Activated naive CD4-positive, alpha-beta T cell treated with anti-CD3 and anti-CD28 coated beads, Interleukin-2, amount 50 U/mL, for 16 hours (primary cell): ENCODE measurements at places on chromosomes 7 and 10.
A peak's percentile ranks its signal among the peaks of the same experiment; 100 is the strongest.

DNA sequence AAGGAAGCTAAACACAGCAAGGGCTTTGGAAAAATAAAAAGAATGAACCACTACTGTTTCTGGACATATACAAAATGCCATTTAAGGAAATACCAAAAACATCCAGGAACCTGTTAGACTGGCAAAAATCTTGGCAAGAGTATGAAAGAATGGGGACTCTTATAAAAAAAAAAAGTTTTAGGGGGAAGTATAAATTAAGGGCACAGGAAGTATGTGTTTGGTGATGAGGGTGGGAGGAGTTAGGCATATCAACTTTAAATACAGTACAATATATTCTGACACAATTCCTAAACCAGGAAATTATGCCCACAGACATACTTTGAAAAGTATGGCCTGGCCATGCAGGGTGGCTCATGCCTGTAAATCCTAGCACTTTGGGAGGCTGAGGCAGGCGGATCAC, 74.2 kb downstream of the WAPL start:
- DNase-seq, result no peak

DNA sequence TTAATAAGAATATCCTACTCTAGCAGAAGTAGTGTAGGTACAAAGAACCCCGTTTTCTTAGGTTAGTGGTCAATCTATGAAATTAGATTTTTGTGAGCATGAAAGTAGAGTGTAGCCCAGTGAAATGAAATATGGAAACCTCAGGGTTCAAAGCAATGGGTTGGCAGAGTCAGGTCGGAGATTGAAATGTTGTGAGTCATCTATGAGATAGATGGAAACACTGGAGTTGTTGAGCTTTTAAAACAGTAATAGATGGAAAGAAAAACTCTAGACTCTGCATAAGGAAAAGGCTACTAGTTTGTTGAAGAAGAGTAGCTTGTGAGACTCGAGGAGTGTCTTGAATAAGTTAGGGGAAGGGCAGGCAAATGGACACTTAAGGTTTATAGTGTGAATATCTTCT, 251.9 kb downstream of the EXOC4 start:
- DNase-seq, result no peak

DNA sequence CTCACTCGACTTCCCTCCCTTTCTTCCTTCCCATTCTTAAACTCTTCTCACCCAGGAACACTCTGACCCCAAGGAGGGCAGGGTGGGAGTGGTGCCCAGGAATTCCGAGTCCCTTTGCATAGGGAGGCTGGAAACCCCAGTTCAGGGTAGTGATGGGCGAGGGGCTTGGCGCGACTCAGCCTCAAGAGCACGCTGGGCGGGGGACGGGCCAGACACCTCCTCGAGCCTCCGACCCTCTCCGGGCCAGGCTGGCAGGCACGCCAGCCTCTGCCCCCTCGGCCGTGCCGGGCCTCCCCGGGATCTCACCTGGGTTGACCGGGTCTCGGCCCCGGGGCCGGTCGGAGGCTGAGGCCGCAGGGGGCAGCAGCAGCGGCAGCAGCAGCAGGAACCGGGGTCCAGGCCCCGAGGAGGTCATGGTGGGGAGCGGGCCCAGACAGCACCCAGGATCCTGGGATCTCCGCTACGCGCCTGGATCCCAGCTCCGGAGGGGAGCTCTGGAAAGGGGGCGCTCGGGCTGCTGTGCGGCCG, 457 bp downstream of the PLOD3 start:
- DNase-seq, result no peak

DNA sequence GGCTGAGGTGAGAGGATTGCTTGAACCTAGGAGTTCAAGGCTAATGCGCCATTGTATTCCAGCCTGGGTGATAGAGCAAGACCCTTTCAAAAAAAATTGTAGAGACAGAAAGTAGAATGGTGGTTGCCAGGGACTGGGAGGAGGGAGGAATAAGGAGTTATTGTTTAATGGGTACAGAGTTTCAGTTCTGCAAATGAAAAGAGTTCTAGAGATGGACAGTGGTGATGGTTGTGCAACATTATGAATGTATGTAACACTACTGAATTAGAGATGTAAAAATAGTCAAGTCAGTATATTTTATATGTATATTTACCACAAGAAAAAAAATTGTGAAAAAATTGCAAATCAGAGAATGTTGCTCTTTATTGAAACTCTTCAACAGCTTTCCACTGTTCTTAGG, 266.5 kb upstream of the NPY start:
- no peak for DNase-seq

DNA sequence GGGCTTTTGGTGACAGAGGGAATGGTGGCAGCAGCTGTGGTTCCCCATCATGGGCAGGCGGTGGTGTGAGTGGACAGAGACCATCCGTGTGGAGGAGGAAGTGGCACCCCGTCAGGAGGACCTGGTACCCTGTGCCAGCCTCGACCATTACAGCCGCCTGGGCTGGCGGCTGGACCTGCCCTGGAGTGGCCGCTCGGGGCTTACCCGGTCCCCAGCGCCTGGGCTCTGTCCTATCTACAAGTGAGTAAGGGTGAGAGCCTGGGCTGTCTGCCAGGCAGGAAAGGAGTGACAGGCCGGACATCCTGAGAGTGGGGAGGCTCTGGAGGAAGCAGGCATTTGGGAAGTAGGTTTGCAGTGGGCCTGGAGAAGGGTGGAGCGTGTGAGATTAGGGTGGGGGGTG, 2.9 kb upstream of the ZNF467 start:
- DNase-seq, result no peak

- no peak for DNase-seq
Observed at GRCh38 chr10:106467506-106467905, 697.0 kb downstream of the SORCS1 start.

DNA sequence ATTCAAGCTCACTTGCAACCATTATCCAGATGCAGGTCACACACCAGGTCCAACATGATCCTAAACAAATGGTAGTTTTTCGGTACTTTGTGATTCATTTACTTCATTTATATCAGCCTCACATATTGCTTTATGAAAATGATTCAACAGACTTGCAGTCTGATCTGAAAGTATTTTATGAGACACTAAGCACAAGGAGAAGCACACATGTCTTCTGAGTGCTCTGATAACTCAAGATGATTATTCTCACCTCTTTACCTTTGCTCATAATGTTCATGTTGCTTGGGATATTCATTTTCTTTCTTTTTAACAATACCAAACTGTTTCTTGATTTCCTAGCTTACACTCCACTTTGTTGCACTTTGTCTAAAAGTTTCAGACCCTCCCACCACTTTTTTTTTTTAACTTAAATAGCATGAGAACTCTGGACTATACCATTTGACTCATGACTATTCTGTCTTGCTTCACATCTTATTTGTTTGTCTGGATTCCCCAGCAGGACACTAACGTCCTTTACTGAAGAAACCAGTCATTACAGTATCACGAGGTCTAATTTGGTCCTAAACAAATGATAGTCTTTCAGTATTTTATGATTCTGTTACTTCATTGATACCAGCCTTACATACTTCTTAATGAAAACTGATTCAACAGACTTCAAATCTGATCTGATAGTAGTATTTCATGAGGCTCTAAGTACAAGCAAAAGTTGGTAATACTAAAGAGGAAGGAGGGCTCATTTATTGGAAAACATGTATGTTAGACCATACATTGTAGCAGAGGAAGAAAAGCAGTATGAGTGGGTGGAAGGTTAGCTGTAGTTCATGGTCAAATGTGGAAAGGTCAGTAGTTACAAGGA, 171.8 kb upstream of the AHR start:
- no peak for DNase-seq

- DNase-seq, result no peak
Observed at GRCh38 chr7:63047061-63047460, 951.6 kb upstream of the ZNF722 start.

GRCh38 chr10:16832351-16833080, 15.3 kb upstream of the RSU1 start:
- DNase-seq, result no peak

GRCh38 chr7:98944386-98944785, 66.1 kb downstream of the TRRAP start:
- DNase-seq, result no peak

GRCh38 chr7:88628363-88629085, 131.0 kb upstream of the ZNF804B start:
- DNase-seq, result no peak

DNA sequence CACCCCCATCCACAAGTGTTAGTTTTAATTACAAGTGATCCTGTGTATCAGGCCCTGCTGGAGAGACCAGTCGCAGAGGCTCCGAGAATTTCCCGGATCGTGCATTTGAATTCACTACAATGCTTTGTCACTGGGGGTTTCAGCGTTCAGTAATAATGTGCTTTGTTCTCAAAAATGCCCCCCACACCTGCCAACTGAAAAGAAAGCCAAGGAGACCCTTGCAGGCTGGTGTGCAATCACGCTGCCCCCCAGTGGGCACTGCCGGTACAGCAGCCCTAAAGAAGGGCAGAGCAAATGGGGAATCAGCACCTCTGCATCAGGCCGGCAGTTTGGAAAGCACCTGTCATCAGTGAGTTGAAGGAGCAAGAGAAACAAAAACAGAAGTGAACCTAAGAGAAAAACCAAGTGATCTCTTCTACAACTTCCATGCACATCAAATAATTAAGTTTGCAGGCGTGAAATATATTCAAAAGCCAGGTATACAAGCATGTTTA, 177.6 kb downstream of the PARD3 start:
- DNase-seq, result peak; percentile 68

GRCh38 chr7:54345746-54346145, 196.4 kb upstream of the VSTM2A start:
- no peak for DNase-seq

DNA sequence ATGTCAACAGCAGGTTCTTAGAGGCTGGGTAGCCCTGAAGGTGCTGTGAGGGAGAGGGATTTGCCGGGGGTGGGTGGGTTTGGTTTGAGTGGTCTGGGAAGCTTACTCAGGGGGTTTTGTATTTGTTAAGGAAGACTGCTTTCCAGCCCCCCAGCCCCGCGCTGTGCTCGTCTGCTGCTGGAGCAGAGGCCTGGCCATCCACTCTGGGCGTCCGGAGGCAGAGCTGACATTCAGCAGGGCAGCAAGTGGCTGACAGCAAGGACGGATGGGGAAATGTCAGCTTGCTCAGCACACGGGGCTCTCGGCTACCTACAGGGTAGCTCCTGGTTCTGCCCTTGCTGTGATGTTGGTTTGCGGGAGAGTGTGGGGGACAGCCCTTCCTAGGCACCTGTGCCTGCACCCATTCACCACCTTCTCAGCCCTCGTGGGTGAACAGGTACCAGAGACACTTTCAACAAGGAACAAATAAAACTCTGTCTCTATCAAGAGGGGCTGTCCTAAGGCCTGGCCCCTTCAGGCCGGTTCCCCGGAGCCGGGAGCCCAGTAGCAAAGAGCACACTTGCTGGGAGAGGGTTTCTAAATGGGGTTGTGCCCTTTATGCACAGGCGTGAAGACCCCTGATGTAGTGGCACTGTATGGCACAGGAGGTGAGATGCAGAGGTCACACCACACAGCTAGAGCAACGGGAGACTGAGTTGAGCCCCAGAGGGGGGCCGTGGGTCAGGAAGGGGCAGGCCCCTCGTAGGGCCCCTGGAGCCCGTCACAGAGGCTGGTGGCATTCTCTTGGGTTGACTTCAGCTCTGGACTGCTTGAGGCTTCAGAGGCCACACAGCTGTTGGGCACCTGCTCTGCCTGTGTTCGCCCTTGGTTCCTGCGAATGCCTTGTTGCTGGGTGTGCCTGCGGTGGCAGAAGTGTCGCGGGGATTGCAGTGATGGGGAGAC, 72.2 kb upstream of the SHH start:
- DNase-seq, result no peak

GRCh38 chr10:5165738-5166137, 19.2 kb downstream of the AKR1C8 start:
- no peak for DNase-seq

DNA sequence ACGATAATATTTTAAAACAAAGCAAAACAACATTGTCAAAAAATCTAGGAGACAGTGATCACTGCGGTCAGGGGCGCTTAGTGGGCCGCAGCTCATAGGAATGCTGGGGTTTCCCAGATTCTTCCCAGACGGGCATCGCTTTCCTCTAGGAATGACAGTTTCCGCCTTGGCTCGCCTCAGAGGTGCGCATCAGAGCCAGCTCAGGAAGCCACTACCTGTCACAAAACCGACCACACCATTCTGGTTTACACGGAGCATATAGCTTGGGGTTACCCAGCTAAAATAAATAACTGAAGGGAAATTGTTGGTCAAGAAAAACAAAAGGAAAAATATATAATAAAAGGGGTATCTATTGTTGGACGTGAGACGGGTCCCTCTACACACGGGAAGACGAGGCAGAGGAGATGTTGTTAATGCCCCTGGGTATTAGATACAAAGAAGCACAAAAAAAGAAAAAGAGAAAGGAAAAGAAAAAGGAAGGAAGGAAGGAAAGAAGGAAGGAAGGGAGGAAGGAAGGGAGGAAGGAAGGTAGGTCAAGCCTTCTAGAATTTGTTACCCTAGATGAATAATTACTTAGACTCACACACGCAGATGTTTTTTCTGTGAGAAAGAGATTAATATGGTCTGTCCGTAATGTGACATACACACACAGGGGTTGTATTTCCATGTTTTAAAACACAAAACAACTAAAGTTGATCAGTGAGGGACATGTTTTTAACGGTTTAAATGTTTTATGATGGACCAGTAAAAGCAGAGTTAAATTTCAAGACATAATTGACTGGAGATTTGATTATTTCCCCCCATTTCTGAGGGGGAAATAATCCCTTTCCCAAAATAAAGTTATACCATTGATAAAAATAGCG, 292.4 kb upstream of the NFE2L3 start:
- no peak for DNase-seq

GRCh38 chr7:127976056-127976737, 55.0 kb downstream of the LRRC4 start:
- DNase-seq, result no peak

- DNase-seq, result no peak
Observed at GRCh38 chr10:124149189-124150042, 56.0 kb upstream of the CHST15 start.

GRCh38 chr10:111125102-111125501, 48.3 kb downstream of the ADRA2A start:
- DNase-seq, result no peak

- DNase-seq, result no peak
Observed at GRCh38 chr7:134574322-134574721, 25.4 kb downstream of the AKR1B15 start.

- DNase-seq, result no peak
Observed at GRCh38 chr7:112510001-112510742, 29.4 kb downstream of the LSMEM1 start.

DNA sequence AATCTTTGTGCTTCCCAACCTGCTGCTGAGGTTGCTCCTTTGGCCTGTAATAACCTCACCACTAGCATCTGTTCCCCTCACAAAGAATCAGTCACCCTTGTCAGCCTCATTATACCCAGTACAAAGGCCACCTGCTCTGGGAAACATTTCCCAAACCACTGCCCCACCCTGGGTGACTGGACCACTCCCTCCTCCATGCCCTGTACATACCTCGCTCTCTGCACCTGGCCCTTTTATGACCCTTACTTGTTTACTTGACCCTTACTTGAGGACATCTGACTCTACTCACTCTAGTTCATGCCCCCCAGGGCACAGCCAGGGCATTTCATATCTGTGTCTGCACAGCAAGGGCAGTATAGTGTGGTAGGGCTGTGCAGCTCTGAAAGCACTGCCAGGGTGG, 21.4 kb upstream of the AOC1 start:
- DNase-seq, result no peak

- DNase-seq, result no peak
Observed at GRCh38 chr7:117045927-117046710, 92.8 kb downstream of the ST7 start.

- DNase-seq, result no peak
Observed at GRCh38 chr10:78980815-78981214, 88.0 kb upstream of the ZMIZ1 start.
